Lung (tissue), 17 donors: ENCODE measurements at places on chromosomes 13 and 19.

DNA sequence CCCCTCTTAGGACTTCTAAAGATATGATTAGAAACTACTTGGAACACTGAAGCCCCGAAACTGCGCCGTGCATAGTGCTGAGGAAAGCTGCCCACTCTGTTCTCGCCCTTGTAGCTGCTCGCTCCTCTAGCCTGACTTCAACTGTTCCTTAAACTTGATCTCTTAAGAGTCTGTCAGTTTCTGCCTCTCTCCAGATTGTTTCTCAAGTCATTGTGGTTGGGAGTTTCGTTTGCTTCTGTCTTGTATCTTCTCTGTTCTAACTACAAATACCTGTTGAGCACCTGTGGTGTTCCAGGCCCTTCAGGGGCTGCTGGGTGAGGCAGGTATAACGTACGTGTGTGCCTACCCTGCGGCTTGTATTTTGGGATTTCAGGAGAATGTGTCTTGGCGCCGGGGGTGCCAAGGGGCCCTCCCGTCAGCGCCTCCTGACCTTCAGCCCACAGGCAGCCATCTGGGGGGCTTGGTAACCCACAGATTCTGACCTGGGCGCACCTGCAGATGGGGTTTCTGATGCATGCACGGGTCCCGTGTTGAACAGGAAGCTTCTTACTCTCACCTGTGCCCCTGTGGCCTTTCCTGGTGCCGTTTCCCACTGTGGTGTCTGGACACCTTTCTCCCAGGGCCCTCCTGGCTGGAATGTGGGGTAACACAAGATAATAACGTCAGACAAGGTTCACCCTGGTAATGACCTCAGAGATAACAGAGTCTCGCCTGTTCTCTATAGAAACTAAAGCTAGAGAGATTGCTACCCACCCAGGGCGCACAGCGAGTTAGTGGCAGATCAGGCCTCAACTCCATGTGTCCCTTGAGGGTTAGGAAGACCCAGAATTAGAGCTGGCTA lies 17.2 kb upstream of the DCUN1D2 start:
- DNase-seq: no peak

DNA sequence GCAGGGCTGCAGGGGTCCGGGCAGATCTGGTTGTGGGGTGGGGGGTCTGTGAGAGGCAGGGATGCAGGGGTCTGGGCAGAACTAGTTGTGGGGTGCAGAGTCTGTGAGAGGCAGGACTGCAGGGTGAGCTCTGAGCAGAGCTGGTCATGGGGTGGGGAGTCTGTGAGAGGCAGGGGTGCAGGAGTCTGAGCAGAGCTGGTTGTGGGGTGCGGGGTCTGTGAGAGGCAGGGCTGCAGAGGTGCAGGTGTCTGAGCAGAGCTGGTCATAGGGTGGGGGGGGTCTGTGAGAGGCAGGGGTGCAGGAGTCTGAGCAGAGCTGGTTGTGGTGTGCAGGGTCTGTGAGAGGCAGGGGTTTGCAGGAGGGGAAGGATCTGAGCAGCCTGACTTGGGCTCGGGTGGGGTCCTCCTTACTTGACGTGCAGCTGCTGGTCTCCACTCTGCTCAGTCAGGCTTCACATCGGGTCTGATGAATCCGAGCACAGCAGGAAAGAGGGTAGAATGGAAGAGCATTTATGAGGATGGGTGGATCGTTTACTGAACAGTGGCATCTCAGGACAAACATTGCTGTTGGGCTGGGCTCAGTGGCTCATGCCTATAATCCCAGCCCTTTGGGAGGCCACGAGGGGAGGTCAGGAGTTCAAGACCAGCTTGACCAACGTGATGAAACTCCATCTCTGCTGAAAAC lies 31.2 kb downstream of the IGFL2 start:
- no peak for DNase-seq

DNA sequence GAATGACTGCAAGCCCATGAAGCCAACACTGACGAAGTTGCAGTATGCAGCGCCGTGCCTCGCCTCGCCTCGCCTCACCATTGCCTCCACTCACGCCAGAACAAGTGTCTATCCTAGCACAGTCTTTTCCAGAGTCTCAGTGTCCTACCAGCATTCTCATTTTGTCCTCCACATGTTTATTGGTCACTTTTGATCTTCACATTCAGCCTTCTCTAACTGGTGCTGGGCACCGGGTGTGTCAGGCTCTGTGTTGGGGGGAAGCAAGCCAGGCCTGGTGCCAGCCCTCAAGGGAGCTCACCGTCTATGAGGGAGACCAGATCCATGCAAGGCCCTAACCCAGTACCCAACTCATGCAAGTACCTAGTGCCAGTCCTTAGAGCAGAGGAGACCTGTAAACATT lies 69.7 kb upstream of the GPR183 start:
- no peak for DNase-seq

GRCh38 chr13:40478775-40479174 lies 187.7 kb downstream of the FOXO1 start:
- no peak for DNase-seq

DNA sequence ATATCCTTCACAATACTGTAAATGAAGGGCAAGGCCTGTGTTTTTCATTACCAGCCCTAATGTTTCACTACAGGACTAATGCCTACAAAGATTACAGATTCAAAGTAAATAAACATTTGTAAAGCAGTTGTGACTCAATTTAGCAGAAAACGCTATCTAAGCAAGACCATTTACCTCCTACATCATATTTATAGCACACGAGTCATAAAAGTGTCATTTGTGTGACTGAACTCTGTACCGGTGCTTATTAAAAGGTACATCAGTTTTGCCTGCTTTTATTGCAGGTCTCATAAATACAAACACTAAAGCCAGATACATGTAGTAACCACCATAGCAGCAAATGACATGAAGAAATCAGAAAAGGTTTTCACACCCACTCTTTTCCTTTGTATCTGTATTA lies 61.5 kb upstream of the SLC15A1 start:
- DNase-seq: no peak
